ENCODE measurements at places on chromosomes 5 and 9.

- DNase-seq: no peak
These were observed 18.9 kb downstream of the MRPS30 start for GRCh38 chr5:44827681-44828080.

- DNase-seq: no peak
These were observed 91.9 kb upstream of the RASEF start for GRCh38 chr9:83154821-83155220.

- no peak for DNase-seq
These were observed 13.4 kb downstream of the ABHD17B start for GRCh38 chr9:71897577-71897976.

GRCh38 chr5:97063251-97063650, 79.2 kb downstream of the LIX1 start:
- peak; percentile 65 for DNase-seq

DNA sequence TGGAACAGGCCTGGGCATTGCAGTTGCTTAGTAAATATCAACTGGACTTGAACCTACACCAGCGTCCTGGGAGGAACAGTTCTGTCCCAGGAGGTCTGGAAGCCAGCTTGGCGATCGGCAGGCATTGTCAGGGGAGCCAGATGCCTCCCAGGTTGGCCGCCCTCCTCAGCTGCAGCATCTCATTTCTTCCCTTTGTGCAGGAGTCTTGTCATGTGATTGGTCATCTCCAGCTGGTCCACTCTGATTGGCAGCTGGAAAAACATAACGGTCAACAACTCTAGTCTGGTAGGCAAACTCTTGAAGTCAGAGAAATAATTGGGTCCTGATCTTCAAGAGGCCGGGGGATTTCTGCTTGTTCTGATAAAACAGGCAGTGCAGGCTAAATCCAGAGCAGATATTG, 29.6 kb upstream of the NCS1 start:
- DNase-seq: no peak

DNA sequence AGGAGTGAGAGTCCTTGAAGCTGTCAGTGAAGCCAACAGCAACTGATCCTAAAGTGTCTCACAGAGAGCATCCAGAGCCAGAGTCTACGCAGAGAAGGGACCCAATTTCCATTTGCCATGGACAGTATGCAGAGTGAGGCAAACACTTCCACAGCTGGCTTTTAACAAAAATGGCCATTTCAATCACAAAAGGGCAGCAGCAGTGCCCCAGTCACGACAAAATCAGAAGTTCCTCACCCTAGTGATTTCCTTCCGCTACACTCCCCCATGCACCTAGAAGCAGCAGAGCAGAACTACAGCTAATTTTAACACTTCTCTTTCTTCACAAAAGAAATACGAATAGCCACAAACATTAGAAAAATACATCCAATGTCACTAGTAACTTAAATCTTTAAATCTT, 27.9 kb downstream of the FBXW11 start:
- DNase-seq: no peak

GRCh38 chr9:28774433-28775235, 1201.4 kb upstream of the C9orf72 start:
- DNase-seq: no peak

- no peak for DNase-seq
These were observed 9.1 kb upstream of the RNF130 start for GRCh38 chr5:180080486-180081280.

DNA sequence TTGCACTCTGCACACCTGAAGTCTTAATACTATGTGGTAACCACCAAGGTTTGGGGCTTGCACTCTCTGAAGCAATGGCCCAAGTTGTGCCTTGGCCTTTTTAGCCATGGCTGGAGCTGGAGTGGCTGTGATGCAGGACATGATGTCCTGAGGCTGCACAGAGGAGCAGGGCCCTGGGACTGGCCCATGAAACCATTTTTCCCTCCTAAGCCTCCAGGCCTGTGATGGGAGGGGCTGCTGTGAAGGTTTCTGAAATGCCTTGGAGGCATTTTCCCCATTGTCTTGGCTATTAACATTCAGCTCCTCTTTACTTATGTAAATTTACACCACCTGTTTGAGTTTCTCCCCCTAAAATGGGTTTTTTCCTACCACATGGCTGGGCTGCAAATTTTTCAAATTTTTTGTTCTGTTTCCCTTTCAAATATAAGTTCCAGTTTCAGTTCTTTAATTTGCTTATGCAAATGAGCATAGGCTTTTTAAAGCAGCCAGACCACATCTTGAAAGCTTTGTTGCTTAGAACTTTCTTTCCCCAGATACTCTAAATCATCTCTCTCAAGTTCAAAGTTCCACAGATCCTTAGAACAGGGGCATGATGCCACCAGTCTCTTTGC, 237.4 kb upstream of the DMAC1 start:
- no peak for DNase-seq

DNA sequence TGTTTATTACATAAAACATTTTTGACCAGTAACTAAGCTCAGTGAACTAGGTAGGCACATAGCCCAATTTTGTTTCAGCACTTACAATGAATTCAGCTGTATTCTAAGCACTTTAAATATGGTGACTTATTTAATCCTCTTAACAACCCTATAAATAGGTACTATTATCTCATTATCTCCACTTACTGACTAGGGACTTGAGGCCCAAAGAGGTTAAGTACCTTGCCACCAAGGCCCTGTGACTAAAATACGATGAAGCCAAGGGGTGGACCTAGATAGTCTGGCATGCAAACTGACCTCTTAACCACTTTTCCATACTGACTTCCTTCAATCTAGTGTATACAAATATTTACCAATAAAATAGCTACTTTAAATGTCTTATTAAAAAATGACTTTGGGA, 266.4 kb downstream of the ZNF608 start:
- DNase-seq: no peak

DNA sequence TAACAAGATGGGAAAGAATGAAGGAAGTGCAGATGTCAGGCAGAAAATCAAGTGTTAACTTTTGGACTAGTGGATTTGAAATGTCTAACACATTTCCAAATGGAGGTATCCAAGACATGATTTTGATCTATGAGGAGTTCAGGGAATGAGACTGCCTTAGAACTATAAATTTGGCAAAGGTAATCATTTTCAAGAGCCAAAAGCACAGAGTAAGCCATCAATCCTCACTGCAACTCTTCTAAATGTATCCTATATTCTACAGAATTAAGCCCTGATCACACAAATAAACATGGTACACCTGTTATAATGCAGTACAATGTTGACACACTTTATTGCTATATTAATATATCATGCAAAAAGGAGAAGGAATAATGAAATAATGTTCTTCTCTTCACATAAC, 55.6 kb downstream of the SETX start:
- DNase-seq: no peak

DNA sequence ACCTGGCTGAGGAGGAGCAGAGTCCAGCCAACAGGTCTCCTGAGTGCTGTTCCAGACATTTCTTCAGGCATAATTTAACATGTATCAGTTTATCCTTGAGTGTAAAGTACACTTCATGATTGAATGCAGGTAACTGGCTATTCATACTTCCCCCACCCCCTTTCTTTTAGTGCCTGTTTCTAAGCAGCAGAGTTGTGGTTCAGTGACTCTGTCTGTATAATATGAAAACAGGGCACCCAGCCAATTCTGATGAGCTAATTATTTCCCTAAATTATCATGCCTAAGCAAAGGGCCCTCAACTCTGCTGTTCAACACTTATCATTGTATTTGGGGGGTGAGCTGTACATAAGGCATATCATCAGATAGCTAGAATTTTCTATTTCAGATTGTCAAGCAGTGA, 51.9 kb upstream of the ZSWIM6 start:
- peak; percentile 59 for DNase-seq

DNA sequence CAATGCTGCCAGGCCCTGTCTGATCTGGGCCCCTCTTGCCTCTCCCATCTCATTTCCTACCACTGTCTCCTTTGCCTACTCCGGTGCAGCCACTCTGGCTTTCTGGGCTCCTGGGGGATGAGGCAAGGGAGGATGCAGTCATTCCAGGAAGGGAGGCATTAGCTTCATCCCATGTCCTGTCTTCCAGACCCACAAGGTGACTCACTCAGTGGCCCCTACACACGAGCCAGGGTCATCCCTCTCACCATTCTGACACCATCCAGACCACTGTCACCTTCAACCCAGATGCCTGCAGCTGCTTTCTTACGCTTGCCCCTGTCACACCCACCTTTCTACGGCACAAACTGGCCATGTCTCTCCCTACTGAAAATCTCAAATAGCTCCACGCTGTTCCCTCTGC, 19.1 kb downstream of the ACSL6 start:
- no peak for DNase-seq

GRCh38 chr5:39200081-39200480, 19.3 kb downstream of the FYB1 start:
- no peak for DNase-seq

DNA sequence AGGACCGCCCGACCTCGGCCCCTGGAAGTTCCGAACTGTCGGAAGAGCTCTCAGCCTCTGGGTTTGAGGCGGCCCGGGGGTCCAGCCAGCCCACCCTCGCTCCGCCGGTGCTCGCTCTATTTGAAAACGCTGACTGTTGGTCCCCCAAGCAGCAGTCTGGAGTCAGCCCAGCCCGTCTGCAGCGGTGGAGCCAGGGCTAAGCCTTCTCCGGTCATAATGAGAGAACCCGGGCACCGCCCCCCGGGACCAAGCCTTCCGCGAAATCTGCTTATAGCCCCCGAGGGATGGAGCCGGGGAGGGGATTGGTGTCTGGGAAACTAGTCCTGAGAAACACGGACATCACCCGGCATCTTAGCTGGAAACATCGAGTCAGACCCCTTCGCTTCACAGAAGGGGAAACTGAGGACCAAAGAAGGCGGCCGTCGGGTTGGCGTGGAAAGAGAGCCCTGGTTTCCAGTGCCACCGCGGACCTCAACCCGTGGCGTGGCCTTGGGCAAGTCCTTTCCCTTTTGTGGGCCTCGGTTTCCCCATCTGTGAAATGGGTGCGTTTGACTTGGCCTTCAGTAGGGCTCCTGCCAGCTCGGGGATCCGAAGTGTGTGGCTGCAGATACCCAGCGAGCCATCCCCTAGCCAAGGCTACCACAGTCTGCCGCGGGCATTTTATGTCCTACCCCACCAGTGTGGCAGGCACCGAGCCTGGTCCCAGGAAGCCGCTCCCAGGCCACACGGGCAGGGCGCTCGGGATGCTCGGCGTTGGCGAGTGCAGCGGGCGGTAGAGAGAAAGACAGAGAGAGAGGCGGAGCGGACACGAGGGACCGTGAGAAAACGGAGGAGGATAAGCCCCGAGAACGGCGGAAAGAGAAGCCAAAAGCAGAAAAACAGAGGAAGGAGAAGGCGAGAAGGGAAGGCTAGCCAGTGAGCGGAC, 857 bp downstream of the ADAM19 start:
- no peak for DNase-seq

DNA sequence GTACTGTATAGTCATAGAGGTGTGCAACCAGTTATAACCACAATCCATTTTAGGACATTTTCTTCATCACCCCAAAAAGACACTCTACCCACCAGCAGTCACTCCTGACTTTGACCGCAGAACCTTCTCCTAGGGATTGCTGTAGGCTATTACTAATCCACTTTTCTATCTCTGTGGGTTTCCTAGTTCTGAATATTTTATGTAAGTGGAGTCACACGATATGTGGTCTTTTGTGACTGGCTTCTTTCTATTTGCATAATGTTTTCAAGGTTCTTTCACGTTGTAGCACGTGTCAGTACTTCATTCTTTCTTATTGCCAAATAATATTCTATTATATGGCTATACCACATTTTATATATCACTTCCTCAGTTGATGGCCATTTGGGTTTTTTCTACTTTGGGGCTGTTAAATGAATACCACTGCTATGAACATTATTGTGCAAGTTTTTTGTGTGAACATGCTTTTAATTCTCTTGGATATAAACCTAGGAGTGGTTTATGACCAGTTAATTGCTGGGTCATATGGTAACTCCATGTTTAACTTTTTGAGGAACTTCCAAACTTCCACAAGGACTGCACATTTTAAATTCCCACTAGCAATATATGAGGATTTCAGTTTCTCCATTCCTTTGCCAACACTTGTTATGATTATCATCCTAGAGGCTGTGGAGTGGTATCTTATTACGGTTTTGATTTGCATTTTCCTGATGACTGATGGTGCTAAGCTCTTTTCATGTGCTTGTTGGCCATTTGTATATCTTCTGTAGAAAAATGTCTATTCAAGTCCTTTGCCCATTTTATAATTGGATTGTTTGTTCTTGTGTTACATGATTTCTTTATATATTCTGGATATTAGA, 37.8 kb downstream of the MRRF start:
- DNase-seq: no peak

- no peak for DNase-seq
These were observed 395.7 kb upstream of the ZNF462 start for GRCh38 chr9:106467113-106467864.

- DNase-seq: no peak
These were observed 50.1 kb downstream of the PPARGC1B start for GRCh38 chr5:149780043-149780737.

DNA sequence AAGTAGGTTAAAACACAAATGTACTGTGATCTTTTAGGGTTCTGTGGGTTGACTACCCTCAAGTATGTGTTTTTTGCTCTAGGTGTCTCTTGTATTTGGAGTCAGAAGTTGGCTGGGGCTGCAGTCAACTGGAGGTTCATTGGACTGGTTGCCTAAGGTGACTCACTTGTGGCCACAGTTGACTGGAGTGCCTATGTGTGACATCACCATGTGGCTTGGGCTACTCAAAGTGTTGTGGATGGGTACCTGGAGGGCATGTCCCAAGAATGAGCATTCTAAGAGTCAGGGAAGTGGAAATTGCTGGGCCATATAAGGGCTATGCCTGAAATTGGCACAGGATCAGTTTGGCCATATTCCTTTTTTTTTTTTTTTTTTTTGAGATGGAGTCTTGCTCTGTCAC, 27.4 kb downstream of the SNX30 start:
- no peak for DNase-seq

DNA sequence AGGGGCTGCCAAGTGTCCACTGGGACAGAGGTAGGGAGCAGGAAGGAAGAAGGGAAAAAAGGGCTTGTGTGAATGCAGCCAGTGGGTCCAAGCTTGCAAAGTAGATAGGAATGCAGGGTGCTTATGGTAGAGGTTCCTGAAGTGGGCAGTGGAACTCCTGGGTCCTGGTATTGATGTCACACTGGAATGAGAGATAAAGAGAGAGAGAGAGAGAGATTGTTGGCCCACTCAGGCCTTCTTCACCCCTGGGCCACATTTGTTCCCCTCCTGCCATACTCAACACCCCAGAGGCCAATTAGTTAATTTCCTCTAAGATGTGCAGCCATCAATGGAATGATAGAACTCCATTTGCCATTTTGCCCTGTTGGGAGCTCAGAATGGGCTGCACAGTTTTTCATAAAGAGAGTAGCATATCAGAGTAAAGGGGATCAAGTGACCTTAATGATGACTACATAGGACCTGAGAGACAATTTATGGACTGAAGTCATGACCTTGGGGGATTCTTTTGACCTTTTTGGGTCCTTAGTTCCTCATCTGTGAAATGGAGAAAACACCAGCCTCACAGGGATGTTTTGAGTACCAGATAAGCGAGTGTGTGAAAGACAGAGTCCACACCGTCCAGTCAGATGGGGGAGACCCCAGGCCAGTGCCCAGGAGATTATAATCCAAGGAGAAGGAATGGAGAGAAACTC, 52.9 kb downstream of the PPARGC1B start:
- no peak for DNase-seq
